ENCODE measurements at places on chromosomes 1 and 21.

DNA sequence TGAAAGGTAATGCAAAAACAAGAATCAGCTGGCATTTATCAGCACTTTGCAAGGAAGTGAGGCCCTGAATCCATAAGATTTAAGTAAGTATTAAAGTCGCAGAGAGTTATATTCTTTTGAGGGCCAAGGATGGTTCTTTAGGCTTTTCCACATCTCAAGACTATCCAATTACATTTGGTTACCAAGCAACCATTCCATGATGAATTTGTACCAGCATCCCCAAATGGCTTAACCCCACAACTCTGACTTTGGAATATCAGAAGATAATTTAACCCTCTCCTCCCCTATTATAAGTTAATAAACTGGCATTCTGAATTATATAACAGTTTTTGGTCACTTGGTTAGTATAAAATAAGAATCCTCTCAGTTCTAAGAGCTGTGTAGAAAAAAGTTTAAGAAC lies 2.8 kb downstream of the PHTF1 start:
- no peak for DNase-seq

DNA sequence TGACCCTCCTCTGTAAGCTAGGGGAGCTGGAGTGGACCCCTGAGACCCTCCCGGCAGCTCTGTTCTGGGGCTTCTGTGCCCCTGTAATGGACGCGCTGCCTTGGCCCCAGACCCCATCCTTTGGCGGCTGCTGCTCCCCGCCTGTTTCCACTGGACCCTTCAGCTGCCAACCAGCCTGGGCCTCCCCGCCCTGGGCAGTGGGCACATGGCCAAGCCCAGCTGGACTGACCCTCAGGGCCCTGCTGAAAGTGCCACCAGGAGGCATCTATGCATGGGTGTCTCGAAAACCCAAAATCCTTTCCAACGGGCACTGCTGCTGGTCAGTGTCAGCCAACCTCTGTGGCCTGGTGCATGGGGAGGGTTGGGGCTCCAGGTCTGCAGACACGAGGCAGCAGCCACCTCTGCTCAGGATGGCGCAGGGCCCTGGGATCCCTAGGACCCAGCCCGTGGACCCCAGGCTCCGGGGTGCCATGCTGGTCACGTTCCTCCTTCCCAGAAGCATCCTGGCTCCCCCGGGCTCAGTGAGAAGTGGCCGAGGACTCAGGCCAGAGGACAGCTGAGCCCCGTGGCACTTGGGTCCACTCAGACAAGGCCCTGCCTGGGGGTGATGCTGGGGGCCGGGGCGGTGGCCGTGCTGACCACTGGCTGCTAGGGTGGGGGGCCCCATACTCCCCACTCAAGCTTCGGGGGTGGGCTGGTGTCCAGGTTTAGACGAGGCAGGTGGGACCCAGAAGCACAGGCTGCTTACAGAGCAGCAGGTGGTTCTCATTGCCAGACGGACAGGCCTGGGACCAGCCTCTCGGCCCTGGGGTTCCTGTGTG lies 46.9 kb downstream of the SLX9 start:
- DNase-seq: no peak

GRCh38 chr1:172999349-172999748 lies 51.4 kb downstream of the TNFSF18 start:
- DNase-seq: no peak

GRCh38 chr1:46030876-46031660 lies 101.4 kb downstream of the PIK3R3 start:
- no peak for DNase-seq

DNA sequence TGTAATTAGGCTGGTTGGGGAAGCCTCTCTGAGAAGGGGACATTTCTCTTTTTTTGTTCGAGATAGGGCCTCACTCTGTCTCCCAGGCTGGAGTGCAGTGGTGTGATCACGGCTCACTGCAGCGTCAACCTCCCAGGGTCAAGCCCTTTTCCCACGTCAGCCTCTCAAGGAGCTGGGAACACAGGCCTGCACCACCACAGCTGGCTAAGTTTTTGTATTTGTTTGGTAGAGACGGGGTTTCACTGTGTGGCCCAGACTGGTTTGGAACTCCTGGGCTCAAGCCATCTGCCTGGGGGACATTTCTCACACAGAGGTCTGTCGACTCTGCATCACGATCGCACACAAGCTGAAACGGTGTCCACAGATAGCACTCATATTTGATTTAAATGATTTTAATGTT lies 39.7 kb downstream of the HUNK start:
- no peak for DNase-seq

DNA sequence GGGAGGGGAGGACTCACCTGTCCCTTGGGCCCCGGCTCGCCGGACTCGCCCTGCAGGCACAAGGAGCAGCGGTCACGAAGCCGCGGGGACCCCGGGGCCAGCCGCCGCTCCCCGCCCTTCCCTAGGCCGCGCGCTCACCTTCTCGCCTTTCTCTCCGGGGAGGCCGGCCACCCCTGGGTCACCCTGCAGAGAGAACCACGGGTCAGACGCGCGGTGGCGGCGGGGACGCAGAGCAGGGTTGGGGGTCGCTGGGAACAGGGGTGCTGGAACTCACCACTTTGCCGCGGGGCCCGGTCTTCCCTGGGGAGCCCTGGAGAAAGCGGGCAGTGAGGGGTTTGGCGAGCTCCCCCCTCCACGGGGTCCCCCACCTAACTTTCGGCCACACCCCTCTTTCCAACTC lies 13.3 kb downstream of the COL9A2 start:
- no peak for DNase-seq

Data from PC-3 (cell line).